Hepatocyte (in vitro differentiated cells): ENCODE measurements at places on chromosomes 16 and 17. TPM values are rescaled to one million over a fixed set of nuclear protein-coding genes. Genes with fewer than 3 reads are reported as not detected.

Gene DBNDD1
- total RNA-seq: 5.5 and 8.5 TPM in 2 replicates

- no peak for DNase-seq
- H3K27me3 ChIP-seq: no peaks in the 10 kb centered on the region
- H3K4me1 ChIP-seq: peaks cover 20% of the 10 kb centered on the region
- H3K4me3 ChIP-seq: no peak overlapping the region
- H3K36me3 ChIP-seq: no peaks in the 10 kb centered on the region
- H3K27ac ChIP-seq: no peak overlapping the region
Measured at GRCh38 chr16:77064037-77064436, 127.0 kb upstream of the MON1B start.

- H3K27me3 ChIP-seq: no peaks in the 10 kb centered on the region
- no peak overlapping the region for H3K4me3 ChIP-seq
- no peaks in the 10 kb centered on the region for H3K36me3 ChIP-seq
- DNase-seq: no peak
- peak overlapping the region; percentile 81 for H3K27ac ChIP-seq
Measured at GRCh38 chr17:48241770-48242497, 134.4 kb downstream of the SNX11 start.

GRCh38 chr16:88790312-88791211, 5.5 kb upstream of the PIEZO1 start:
- DNase-seq: no peak
- H3K27ac ChIP-seq: no peak overlapping the region
- no peaks in the 10 kb centered on the region for H3K4me1 ChIP-seq
- no peaks in the 10 kb centered on the region for H3K27me3 ChIP-seq
- no peaks in the 10 kb centered on the region for H3K36me3 ChIP-seq
- H3K4me3 ChIP-seq: no peak overlapping the region

DNA sequence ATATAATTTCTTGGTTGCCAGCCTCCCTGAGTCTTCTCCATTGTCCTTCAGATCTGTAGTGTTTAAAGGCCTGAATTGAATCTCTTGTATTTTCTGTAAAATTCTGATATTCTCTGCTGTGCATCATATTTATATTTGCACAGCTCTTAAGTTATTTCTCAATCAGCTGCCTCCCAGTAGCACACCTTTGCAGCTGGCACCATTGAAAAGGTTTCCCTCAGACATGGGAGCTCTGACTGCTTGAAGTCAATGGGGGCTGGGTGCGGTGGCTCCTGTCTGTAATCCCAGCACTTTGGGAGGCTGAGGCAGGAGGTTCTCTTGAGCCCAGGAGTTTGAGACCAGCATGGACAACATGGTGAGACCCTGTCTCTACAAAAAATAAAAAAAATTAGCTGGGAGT, 40.4 kb downstream of the PITPNC1 start:
- no peaks in the 10 kb centered on the region for H3K36me3 ChIP-seq
- H3K27ac ChIP-seq: no peak overlapping the region
- no peak for DNase-seq
- H3K4me3 ChIP-seq: no peak overlapping the region
- no peaks in the 10 kb centered on the region for H3K4me1 ChIP-seq

- H3K4me1 ChIP-seq: no peaks in the 10 kb centered on the region
- H3K27me3 ChIP-seq: no peaks in the 10 kb centered on the region
- no peak overlapping the region for H3K4me3 ChIP-seq
- no peaks in the 10 kb centered on the region for H3K36me3 ChIP-seq
- no peak overlapping the region for H3K27ac ChIP-seq
Measured at GRCh38 chr16:55824473-55825000, 8.4 kb downstream of the CES1 start.

- peak; percentile 46 for DNase-seq
- H3K4me3 ChIP-seq: no peak overlapping the region
- no peaks in the 10 kb centered on the region for H3K4me1 ChIP-seq
- H3K36me3 ChIP-seq: no peaks in the 10 kb centered on the region
- H3K27me3 ChIP-seq: no peaks in the 10 kb centered on the region
Measured at GRCh38 chr16:17828012-17828411, 357.3 kb upstream of the XYLT1 start.
